ENCODE measurements at places on chromosomes 6 and 20. TPM values are rescaled to one million over a fixed set of nuclear protein-coding genes. Genes with fewer than 3 reads are reported as not detected.
A peak's percentile ranks its signal among the peaks of the same experiment; 100 is the strongest.

CD2AP gene
- total RNA-seq, result 16.2 TPM

DNA sequence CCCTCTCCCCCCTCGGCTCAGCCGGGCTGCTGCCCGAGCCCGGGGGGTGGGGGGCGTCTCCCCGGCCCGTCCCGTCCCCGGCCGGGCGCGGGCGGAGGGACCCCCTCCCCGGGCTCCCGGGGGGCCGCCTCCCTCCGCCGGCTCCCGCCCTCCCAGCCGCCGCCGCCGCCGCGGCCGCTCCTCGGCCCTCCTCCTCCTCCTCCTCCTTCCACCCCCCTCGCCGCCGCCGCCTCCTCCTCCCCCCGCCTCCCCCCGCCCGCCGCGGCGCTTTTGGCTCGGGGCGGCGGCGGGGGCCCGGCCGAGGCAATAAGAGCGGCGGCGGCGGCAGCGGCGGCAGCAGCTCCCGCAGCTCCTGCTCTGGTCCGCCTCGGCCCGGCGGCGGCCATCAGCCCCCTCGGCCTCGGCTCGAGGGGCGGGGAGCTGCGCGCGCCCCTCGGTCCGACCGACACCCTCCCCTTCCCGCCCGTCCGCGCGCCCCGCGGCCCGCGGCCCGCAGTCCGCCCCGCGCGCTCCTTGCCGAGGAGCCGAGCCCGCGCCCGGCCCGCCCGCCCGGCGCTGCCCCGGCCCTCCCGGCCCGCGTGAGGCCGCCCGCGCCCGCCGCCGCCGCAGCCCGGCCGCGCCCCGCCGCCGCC is 38.7 kb downstream of the GNAS start:
- DNase-seq, result peak; percentile 83
- H3K4me3 ChIP-seq, result peak overlapping the region; percentile 61
- H3K27me3 ChIP-seq, result no peaks in the 10 kb centered on the region
- peaks cover 43% of the 10 kb centered on the region for H3K4me1 ChIP-seq

- H3K27me3 ChIP-seq, result no peaks in the 10 kb centered on the region
- DNase-seq, result no peak
- peaks cover 60% of the 10 kb centered on the region for H3K4me1 ChIP-seq
- H3K4me3 ChIP-seq, result peak overlapping the region; percentile 13
- no peaks in the 10 kb centered on the region for H3K36me3 ChIP-seq
Observed at GRCh38 chr6:35148167-35148741, 7.1 kb upstream of the TCP11 start.

DNA sequence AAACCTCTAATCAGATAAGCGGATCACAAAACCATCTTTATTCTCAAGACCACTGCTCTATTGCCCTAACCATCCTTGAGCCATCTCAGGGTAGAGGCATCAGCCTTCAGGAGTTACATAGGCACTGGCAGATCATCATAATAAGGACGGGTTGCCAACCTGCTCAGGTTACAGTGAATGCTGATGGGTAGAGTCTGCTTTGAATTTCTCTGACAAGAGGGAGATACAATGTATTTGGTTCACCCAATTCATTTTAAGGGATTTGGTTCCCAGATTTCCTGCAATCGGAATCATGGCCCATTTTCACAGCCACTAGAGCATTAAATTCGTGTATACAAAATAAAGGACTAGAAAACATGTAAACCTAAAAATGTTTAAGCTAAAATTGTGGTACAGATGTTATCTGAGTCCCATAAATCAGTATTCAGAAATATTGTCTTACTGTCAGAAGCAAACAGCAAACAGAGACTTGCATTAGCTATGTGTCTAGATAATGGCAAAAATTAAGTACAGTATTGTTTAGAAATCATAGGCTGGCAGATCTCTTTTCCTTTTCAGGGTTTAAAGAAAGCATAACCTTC is 41.9 kb upstream of the TMEM170B start:
- H3K36me3 ChIP-seq, result no peaks in the 10 kb centered on the region
- peaks cover 34% of the 10 kb centered on the region for H3K4me1 ChIP-seq
- no peak overlapping the region for H3K27ac ChIP-seq
- no peaks in the 10 kb centered on the region for H3K27me3 ChIP-seq
- H3K4me3 ChIP-seq, result no peak overlapping the region
- DNase-seq, result no peak

DNA sequence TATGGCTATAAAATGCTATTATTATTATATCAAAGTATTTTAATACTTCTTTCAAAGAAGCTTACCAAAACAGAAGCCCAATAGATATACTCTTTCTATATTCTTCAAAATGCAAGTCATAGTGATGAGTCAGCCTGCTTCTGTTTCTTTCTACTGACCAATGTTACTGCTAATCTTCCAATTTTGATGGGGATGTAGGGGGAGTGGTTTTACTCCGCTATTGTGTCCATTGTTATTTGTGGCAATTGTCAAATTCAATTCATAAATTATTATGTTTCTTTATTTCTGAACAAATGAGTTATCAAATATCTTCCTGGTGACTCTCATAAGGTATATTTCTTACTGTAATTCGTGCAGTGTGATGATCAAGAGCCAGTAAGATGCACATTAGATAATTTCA is 221.5 kb upstream of the DEFB112 start:
- H3K27me3 ChIP-seq, result no peaks in the 10 kb centered on the region
- no peaks in the 10 kb centered on the region for H3K36me3 ChIP-seq

All from chondrocyte (in vitro differentiated cells).